NCI-H2107 (cell line): ENCODE measurements at places on chromosomes 11 and 22.
A peak's percentile ranks its signal among the peaks of the same experiment; 100 is the strongest.

DNA sequence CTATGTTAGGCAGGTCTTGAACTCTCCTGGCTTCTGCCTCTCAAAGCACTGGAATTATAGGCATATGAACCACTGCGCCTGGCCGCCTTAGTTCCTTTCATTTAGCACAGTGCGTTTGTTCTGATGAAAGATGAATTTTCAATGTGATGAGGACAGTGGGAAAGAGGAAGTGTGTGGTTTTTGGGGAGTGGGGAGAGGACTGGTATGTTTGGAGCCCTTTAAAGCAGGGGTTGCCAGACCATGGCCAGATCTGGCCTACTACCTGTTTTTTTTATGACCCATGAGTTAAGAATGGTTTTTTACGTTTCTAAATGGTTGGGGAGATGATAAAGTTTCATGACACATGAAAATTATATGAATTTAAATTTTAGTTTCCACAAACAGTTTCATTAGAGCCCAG, 12.5 kb downstream of the ATXN10 start:
- DNase-seq = no peak

DNA sequence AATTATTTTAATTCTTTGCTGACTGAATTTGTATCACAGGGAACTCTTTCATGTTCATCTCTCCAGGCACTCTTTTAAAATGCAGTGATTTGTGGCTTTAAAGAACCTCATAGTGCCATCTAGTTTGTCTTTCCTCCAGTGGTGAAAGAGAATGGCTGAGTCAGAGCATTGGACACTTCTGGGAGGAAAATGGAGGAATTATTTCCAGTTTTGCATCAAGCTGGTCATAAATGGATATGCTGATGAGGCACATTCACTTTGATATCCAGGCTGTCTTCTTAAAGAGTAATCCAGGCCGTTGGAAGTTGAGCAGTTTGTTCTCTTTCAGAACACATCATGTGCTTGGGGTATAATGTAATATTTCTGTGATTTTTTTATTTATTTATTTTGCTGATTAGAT, 273.7 kb downstream of the DDX10 start:
- no peak for DNase-seq

DNA sequence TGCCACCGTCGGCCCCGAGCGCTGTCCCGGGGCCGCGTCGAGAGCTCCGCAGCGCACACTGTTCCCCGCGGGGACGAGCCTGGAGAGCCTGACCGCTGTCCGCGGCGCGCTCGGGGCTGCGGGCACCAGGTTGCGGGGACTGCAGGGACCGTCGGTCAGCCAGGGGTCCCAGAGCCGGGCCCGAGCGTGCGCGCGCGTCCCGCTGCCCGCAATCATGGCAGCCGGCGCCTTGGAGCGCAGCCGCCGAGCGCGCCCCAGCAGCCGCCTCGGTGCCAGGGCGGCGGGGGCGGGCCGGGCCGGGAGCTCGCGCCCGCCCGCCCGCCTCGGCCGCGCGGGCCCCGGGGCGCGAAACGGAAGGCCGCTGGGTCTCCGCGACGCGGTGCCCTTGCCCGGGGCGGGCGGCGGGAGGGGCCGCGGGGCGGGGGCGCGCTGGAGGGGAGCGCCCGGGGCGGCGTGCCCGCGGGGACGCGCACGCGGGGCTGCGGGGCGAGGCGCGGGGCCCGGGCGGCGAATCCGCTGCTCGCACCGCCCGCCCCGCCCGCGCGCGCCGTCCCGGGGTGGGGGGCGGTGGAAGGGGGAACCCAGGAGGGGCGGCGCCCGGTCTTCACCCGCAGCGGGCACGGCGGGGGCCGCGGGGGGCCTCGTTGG, 79.4 kb upstream of the PPARA start:
- DNase-seq = no peak

- no peak for DNase-seq
These were observed 20.8 kb upstream of the SMIM38 start for GRCh38 chr11:69134957-69135356.

DNA sequence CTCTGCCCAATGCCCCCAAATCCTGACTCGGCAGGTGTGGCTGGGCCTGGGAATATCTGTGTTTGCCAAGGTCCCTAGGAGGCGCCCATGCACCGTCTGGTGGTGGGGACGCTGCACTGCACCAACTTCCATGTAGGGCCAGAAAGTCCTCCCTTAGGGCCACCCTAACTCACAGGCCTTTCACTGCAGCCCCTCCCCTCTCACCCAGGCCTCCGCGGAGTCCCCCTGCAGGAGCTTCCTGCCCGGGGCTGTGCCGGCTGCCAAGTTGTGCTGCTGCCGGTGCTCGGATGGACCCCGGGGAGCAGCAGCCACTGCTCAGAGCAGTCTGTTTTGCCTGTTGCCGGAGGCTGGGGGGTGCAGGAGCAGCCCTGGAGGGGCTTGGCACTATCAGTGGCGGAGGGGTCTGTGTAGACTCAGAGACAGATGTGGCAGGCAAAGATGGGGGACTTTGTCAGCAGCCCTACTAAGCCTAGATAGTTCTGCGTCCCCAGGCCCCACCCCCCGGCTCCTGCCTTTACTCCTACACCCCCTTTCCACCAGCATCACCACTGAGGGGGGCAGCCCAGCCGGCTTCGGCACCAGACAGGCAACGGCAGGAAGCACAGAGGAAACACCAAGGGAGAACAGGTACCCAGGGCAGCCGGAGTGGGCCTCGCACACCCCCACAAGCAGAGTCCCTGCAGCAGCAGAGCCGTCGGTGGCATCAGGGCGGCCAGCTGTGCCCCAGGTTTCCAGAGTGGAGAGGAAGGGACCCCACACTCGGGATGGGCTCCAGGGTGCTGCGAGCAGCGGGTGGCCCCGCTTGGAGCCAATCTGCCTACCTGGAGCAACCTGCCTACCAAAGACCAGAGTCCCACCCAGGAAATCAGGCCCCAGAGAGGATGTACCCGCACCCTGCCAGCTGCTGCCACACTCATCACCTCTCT, 124.3 kb downstream of the TRIM29 start:
- no peak for DNase-seq

GRCh38 chr11:131912134-131912533, 541.7 kb downstream of the NTM start:
- DNase-seq = no peak

- DNase-seq = no peak
These were observed 115.4 kb downstream of the C11orf58 start for GRCh38 chr11:16853859-16854258.

- DNase-seq = no peak
These were observed 80.1 kb upstream of the E2F8 start for GRCh38 chr11:19320827-19321226.

DNA sequence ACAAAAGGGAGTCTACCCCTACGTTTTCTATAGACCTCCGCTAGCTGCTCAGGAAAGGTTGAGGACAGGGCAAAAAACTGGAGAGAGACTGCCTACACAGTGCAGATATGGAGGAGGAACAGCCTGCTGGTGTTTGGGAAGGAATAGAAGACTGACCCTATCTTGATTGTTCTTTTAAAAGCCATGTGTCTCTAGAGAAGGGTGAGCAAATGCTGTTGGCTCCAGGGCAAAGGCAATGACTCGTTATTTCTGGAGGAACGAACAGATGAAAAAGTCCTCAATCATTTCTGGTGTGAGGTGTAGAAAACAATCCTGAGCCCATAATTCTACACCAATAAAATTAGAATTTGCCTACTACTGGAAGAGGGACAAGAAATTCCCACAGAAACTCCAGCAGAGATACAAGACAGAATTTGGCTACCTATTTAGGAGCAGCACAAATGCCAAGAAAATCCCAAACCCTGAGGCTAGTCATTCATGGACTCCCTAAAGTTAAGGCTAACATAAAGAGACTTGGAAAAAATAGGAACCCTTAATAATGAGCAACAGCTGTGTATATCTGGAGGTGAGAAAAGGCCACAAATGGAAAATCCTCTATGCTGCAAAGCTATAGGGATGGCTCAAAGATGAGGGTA, 1206.3 kb upstream of the CNTN5 start:
- no peak for DNase-seq

DNA sequence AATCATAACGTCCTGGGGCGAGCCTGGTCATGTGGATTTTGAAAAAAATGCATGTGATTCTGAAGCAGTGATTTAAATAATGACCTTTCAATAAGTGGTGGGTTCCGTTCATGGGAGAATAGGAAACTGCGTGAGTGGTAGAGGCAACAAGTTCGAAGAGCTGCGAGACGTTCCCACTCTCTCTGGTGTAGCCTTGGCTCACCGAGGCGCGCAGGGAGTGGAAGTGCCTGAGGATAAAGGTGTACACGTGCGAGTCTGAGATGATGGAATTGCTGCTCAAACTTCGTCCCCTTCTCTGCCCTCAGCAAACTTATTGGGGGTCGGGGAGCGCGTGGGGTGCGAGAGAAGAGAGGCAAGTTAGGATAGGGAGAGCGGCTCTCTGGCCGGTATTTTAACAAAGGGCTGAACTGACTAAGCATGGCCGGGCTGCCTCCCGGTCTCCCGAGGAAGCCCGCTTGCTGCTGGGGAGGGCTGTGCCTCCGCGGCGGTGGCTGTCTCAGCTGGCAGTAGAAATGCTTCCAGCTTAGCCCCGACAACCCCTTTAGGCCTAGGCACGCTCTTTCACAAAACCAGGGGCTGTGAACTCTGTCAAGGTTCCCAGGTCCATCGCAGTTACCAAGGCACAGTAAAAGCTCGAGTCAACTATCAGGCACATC, 875 bp upstream of the STT3A start:
- DNase-seq = no peak

- DNase-seq = no peak
These were observed 38.5 kb upstream of the LRRC4C start for GRCh38 chr11:41497974-41498373.

DNA sequence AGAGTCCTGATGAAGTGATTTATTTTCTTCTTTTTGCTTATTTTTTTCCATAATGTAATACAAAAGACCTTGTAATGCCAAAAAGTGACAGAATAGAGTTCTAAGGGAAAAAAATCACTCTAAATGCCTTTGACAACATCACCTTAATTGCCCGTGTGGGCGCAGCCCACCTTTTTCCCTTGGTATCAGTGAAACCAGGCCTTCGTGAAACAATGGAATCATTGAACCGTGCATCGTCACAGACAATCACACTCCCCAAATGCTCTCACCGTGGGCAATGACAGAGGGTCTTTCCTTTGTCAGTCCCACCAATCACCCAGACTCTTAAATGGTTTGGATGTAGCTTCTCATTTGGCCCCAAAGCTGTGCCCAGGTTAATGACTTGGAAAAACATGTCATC, 9.6 kb upstream of the SLC6A5 start:
- DNase-seq = no peak

DNA sequence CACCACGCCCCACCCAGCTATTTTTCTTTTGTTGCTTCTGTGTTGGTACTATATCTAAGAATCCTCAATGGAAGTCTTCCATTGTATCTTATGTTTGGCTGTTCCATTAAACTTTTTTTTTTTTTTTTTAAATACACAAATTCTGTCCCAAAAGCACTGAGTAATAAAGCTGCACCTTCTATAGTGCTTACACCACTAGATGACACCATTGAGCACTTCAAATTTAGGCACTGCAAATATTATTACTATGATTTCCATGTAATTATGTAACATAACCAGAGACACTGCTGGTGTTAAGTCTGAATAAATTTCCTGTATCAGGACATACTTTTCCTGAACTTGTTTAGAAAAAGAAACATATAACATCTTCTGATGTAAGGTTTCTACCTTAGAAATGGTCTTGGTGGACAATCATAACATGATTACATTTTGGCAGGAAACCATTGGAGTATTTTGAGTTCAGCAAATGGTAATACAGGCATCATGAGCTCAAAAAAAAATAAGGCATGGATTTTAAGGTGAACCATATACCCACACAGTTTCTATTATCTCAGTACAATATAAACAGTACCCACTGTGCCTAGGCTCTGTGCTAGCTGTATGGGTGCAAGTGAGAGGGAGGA, 110.5 kb downstream of the ATG16L2 start:
- DNase-seq = no peak

DNA sequence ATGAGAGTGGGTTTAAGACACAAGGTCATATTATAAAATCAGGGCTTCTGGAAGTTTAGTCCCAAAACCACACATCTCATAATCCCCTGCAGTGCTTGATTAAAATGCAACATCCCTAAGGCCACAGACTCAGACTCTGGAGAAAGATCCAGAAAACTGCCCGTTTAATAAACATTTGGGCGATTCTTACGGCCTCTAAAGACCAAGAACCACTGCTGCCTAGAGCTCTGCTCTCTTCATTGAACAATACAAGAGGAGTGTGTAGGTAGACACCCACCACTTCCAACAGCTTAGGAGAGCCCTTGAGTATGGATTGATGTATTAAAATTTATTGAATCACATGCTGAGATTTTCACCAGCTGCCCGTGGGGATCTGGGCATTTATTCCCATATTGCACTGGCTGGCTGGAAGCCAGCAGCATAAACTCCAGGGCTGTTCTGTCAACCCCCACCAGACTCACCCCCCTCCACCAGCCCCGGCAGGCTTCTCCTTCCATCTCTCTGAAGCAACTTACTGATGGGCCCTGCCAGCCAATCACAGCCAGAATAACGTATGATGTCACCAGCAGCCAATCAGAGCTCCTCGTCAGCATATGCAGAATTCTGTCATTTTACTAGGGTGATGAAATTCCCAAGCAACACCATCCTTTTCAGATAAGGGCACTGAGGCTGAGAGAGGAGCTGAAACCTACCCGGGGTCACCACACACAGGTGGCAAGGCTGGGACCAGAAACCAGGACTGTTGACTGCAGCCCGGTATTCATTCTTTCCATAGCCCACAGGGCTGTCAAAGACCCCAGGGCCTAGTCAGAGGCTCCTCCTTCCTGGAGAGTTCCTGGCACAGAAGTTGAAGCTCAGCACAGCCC, 749 bp upstream of the BEST1 start:
- DNase-seq = peak; percentile 84

- peak; percentile 64 for DNase-seq
These were observed 35.9 kb upstream of the PRDM11 start for GRCh38 chr11:45110562-45110961.

- DNase-seq = no peak
These were observed 6.6 kb upstream of the MCM5 start for GRCh38 chr22:35393116-35394010.

DNA sequence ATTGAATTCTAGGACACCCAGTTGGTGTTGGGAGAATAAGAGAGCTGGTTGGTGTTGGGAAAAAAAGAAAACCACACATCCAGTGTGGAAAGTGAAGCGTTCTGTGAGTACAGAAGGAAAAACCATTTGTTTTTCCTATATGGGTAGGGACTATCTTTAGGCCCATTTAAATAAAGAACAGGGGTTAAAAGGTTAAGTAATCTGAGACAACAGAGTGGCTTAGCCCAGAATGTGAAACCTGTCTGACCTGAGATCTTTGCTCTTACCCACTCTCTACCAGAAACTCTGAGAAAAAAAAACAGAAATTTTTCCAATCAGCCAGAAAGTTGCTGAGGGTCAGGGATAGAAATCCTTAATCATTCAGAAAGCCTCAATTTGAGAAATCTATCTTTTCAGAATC, 59.8 kb upstream of the LRRC55 start:
- DNase-seq = no peak

- no peak for DNase-seq
These were observed 10.4 kb upstream of the SREBF2 start for GRCh38 chr22:41822317-41823057.

- no peak for DNase-seq
These were observed 42.4 kb upstream of the NNMT start for GRCh38 chr11:114253771-114254170.
